Neural crest cell (in vitro differentiated cells): ENCODE measurements at places on chromosomes 16 and 17.

DNA sequence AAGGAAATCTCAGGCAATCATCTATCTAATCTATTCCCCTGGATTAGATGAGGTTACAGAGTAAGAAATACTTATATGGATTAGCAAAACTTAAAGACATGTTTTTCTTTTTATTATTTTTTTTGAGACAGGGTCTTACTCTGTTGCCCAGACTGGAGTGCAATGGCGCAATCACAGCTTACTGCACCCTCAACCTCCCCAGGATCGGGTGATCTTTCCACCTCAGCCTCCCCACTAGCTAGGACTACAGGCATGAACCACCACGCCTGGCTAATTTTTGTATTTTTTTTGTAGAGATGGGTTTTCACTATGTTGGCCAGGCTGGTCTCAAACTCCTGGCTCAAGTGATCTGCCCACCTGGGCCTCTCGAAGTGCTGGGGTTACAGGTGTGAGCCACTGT lies 3.3 kb upstream of the NFE2L1 start:
- no peak overlapping the region for H3K27ac ChIP-seq
- no peaks in the 10 kb centered on the region for H3K27me3 ChIP-seq
- H3K36me3 ChIP-seq, result no peaks in the 10 kb centered on the region

GRCh38 chr16:25060920-25061319 lies 45.8 kb upstream of the ARHGAP17 start:
- H3K27ac ChIP-seq, result no peak overlapping the region
- H3K27me3 ChIP-seq, result no peaks in the 10 kb centered on the region

DNA sequence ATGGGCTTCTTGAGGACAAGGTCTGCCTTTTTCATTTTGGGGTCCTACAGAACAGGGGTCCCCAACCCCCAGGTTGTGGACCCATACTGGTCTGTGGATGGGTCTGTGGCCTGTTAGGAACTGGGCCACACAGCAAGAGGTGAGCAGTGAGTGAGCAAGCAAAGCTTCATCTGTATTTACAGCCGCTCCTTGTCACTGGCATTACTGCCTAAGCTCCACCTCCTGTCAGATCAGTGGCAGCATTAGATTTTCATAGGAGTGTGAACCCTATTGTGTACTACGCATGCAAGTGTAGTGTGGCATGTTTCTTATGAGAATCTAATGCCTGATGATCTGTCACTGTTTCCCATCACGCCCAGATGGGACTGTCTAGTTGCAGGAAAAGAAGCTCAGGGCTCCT lies 33.9 kb downstream of the ERN1 start:
- no peaks in the 10 kb centered on the region for H3K27me3 ChIP-seq
- H3K36me3 ChIP-seq, result peaks cover 10% of the 10 kb centered on the region
- H3K4me1 ChIP-seq, result no peaks in the 10 kb centered on the region

- no peaks in the 10 kb centered on the region for H3K36me3 ChIP-seq
- H3K27me3 ChIP-seq, result no peaks in the 10 kb centered on the region
- DNase-seq, result no peak
- no peaks in the 10 kb centered on the region for H3K4me1 ChIP-seq
Observed at GRCh38 chr17:18018411-18018921, 20.5 kb downstream of the ATPAF2 start.

GRCh38 chr17:2143332-2143731 lies 88.4 kb downstream of the HIC1 start:
- H3K27me3 ChIP-seq, result no peaks in the 10 kb centered on the region
- no peak overlapping the region for H3K4me3 ChIP-seq
- no peaks in the 10 kb centered on the region for H3K36me3 ChIP-seq
- H3K27ac ChIP-seq, result no peak overlapping the region
- peaks cover 7% of the 10 kb centered on the region for H3K4me1 ChIP-seq
- no peak for DNase-seq

- peak overlapping the region; percentile 78 for H3K27ac ChIP-seq
- H3K4me1 ChIP-seq, result peaks cover 14% of the 10 kb centered on the region
- H3K27me3 ChIP-seq, result peaks cover 30% of the 10 kb centered on the region
- DNase-seq, result peak; percentile 69
- peak overlapping the region; percentile 93 for H3K4me3 ChIP-seq
Observed at GRCh38 chr17:28227316-28228108, 91.5 kb upstream of the TMEM97 start.

DNA sequence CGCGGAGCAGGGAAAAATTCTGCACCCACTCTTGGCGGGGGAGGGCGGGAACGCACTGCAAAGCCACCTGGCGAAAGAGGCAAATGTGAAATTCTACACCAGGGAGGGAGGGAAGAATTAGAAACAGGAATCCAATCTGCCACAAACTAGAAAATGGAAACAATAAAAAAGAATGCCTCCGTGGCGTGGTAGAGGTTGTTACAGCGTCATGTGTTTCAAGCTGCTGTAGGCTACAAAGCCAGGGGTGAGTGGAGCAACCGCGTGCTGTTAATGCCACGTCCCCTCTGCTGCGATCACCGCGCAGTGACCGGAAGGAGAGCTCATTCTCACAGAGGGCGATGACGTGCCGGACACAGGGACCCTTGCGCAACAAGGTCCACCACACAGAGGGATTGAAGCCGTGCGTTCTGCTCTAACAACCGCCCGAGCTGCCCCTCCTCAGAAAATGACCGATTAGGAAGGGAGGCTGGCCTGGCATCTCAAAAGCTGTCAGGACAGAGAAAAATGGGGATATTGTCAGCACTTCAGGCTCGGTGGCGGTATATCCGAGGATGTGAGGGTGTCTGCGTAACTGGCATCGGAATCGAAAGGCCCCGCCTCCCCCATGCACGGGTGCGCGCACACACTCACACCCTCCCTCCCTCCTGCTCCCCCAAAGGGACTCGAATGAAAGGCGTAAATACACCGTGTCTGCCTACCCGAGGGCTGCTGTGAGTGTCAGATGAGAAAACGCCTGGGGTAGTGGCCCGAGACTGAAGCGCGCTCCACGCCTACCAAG lies 70.8 kb upstream of the TNRC6C start:
- peaks cover 32% of the 10 kb centered on the region for H3K27me3 ChIP-seq
- no peaks in the 10 kb centered on the region for H3K36me3 ChIP-seq
- peak overlapping the region; percentile 59 for H3K27ac ChIP-seq
- H3K4me3 ChIP-seq, result peak overlapping the region; percentile 78

GRCh38 chr17:67995570-67996263 lies 552 bp downstream of the C17orf58 start:
- DNase-seq, result no peak
- peak overlapping the region; percentile 90 for H3K4me3 ChIP-seq
- H3K4me1 ChIP-seq, result peaks cover 32% of the 10 kb centered on the region
- H3K27me3 ChIP-seq, result peaks cover 27% of the 10 kb centered on the region

DNA sequence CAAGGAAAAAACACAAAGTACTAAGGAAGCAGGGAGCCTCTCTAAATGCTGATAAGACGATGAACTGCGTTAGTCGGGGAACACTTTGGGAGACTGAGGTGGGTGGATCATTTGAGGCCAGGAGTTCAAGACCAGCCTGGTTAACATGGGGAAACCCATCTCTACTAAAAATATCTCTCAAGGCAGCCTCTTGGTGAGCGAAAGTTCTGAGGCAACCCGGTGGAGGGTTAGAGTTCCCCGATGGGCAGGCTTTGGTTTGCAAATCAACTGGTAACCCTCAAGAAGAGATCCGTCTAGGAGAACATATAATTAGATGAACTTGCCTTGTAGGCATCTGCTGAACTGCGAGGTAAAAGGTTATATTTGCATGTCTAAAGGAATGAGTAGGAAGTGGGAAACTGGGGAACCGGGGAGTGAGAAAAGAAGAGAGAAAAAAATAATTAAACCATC lies 44.6 kb downstream of the WSB1 start:
- no peak overlapping the region for H3K4me3 ChIP-seq
- H3K27me3 ChIP-seq, result no peaks in the 10 kb centered on the region
- no peak overlapping the region for H3K27ac ChIP-seq
- H3K4me1 ChIP-seq, result peaks cover 13% of the 10 kb centered on the region

DNA sequence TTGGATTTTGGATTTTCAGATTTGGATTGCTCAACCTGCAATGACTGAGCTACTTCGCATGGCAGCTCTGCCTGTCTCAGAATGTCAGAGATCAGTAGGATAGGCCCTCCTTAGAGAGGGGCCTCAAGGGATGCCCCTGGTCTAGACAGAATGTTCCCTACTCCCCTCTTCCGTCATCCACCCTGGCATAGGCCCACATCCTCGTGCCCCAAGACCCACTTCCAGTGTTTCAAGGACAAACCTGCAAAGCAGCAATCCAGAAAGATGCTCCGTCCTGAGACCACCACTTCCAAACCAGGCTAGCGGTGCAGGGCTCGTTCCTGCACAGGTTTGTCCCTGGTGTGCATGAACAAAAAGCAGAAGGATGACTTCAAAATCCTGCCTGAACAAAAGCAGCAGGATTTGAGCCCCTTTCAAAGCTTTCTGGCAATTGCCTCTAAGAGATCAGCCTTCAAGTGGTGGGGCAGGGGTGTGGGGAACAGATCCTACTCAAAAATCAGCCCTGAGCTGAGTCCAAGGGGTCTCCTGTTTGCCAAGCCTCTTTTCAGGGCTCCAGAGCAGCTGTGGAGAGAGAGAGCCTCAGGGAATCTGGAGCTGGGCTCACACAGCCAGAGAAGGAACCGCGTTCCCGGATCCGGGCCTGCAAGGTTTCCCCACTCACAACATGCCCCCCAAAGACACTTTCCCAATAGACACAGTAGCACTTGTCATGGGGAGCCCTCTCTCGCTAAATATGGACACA lies 121.1 kb downstream of the SOCS1 start:
- H3K27me3 ChIP-seq, result no peaks in the 10 kb centered on the region
- H3K36me3 ChIP-seq, result no peaks in the 10 kb centered on the region
- H3K27ac ChIP-seq, result peak overlapping the region; percentile 12
- peaks cover 30% of the 10 kb centered on the region for H3K4me1 ChIP-seq
- DNase-seq, result no peak
- no peak overlapping the region for H3K4me3 ChIP-seq
